ENCODE measurements at places on chromosomes 3 and 15. TPM values are rescaled to one million over a fixed set of nuclear protein-coding genes. Genes with fewer than 3 reads are reported as not detected.

Gene DLG1
- total RNA-seq: 60.5 TPM

Gene RLBP1
- total RNA-seq: 0.98 TPM

Gene RASL12
- 2.2 TPM for total RNA-seq

Gene MNS1
- 2.0 TPM for total RNA-seq

Gene STRIT1
- not detected for total RNA-seq

Gene BUB1B
- 3.0 TPM for total RNA-seq

Gene BDH1
- 10.3 TPM for total RNA-seq

Gene RTP3
- total RNA-seq: not detected

Gene CLDN1
- 5.7 TPM for total RNA-seq

Gene CYP1A2
- not detected for total RNA-seq

Gene LRRC15
- total RNA-seq: not detected

Gene SLC38A3
- 5.4 TPM for total RNA-seq

Gene SUSD5
- total RNA-seq: 1.7 TPM

Gene PLS1
- total RNA-seq: 1.5 TPM

Gene TGM5
- total RNA-seq: not detected

Gene USP50
- total RNA-seq: 0.25 TPM
